Thoracic aorta (tissue), 2 donors: ENCODE measurements at places on chromosomes 16 and 17.

GRCh38 chr17:56880133-56880532 lies 33.7 kb downstream of the TRIM25 start:
- no peak for DNase-seq

GRCh38 chr17:75619506-75620431 lies 13.5 kb upstream of the SMIM5 start:
- no peak for DNase-seq

- DNase-seq: no peak
These were observed 204.0 kb upstream of the WSB1 start for GRCh38 chr17:27089929-27090247.

- no peak for DNase-seq
These were observed 7.3 kb upstream of the PRSS36 start for GRCh38 chr16:31157136-31157535.

- DNase-seq: no peak
These were observed 38.2 kb upstream of the ICAM2 start for GRCh38 chr17:64058621-64059020.

DNA sequence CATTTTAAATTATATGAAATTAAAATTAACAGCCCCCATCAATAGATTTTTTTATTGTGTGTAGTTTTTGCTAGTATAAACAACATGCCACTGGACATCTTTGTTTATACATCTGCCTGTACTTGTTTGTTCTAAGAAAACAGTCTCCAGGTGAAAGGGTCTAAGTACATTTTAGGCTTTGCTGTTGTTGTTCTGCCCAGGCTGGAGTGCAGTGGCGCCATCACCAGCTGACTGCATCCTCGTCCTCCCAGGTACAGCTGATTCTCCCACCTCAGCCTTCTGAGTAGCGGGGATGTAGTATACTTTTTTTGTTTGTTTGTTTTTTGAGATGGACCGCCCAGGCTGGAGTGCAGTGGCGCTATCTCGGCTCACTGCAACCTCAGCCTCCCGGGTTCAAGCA lies 25.5 kb downstream of the C17orf58 start:
- DNase-seq: no peak

DNA sequence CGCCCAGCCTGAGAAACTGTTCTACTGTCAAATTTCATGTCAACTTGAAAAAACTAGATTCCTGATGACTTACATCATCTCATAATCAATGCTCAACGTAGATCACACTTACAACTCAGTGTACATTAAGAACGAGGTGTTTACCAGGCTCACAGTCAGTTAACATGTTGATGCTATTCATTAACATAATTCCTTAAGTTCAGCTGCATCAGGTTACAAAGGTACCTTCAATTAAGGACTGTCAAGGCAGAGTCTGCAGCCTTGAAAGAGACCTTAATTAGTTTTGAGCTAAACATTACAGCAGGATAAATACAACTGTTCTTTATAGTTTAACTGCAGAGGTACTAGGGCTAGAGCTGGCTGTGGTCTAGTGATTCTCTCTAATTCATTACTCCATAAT lies 1.9 kb downstream of the GNA13 start:
- no peak for DNase-seq

DNA sequence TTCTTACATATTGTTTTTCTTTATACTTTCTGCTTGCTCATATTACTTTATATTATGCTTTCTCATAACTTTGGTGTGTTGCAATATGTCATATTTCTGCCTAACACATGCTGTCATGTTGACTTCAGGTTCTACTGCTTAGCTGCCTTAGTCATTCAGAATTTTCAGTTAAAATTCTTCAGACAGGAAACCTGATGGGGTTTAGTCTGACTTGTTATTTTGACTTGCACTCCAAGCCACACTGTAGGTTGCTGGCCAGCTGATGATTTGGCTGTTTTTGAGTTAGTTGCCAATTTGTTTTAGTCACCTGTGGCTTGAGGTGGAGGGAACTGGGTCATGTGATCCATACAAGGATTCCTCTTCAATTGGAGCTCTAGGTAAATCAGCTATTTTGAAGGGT lies 315.4 kb downstream of the MAP2K6 start:
- DNase-seq: no peak

- DNase-seq: no peak
These were observed 55.5 kb downstream of the HIC1 start for GRCh38 chr17:2110436-2110835.

DNA sequence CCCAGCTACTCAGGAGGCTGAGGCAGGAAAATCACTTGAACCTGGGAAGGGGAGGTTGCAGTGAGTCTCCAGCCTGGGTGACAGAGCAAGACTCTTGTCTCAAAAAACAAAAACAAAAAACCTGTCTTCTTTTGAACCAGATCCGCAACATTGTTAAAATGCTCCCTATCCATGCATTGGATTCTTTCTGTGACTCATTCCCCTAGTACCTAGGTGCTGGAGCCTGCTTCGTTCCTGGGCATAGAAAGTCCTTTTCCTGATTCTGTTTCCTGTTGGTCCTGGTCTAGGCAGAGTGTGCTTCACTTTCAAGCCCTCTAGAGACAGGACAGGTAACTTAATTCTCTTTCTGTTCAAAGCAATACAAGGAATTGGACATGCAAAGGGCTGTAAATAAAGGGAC lies 5.2 kb downstream of the EPN2 start:
- no peak for DNase-seq

DNA sequence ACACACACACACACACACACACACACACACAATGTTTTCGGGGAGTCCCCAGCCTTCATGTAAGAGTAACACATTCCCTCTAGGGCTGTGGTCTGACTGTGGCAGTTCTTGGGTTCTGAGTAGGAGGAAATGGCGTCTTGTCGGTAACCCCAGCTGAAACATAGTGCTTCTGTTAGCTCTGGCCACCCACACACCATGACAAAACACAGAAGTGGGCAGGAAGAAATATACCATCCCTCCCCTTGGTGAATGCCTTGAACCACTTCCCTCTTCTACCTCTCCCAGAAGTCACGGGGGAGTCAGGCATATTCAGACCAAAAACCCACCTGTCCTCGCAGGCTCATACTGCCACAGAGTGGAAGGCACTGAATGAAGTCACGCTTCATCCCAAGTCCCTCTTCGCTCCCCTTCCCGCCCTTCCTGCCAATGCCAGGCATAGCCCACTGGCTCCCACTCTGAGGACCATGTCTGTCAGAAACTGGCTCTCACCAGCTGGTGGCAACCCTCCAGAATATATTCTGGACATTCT lies 11.5 kb downstream of the SLC35B1 start:
- no peak for DNase-seq

- DNase-seq: no peak
These were observed 1.1 kb upstream of the CRHR1 start for GRCh38 chr17:45782889-45783592.

- DNase-seq: no peak
These were observed 72.4 kb upstream of the AMZ2 start for GRCh38 chr17:68175416-68175815.

GRCh38 chr16:71230122-71230845 lies at the start of gene HYDIN:
Gene HYDIN, minus strand, starts transcription at chr16:71230722. Its CDS starts 43,827 bp downstream, at chr16:71186895.
- no peak for DNase-seq

- DNase-seq: no peak
These were observed 606.3 kb downstream of the MAF start for GRCh38 chr16:78994135-78994745.

DNA sequence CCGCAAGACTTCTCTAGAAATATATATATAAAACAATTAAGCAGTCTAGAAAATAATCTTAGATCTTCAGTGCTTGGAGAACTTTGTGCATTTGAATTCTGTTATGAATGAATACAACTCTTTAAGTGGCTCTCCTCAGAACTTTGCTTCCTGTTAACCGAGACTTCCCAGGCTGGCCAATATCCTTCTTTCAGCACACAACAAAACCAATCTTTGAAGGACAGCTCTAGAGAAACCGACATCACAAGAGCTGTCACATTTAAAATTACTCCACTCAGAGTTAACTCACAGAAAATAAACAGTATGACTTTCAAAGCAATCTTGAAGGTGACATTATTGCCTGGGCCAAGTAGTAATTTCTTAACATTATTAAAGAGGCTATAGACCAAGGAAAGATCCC lies 49.7 kb upstream of the ITGA2B start:
- DNase-seq: no peak

DNA sequence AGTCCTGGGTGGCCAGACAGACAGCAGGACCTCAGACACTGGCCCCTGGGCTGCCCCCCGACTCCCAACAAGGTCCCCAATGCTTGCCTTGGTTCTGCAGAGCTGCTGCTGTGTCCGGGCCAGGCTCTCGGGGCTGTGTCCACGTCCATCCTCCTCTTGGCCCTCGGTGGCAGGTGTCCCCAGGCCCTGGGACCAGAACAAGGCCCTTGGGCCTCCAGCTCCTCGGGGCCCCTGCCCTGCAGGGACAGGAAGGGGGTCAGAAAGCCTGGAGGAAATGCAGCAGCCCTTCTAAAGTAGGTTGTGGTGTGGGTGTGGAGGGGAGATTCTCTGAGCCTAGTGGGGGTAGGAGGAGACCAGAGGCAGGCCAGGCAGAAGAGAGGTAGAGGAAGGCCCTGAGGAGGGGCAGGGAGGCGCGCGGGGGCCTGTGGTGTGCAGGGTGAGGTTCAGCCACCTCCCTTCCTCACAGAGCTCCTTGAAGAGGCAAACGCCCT lies 2.5 kb upstream of the AXIN1 start:
- no peak for DNase-seq

DNA sequence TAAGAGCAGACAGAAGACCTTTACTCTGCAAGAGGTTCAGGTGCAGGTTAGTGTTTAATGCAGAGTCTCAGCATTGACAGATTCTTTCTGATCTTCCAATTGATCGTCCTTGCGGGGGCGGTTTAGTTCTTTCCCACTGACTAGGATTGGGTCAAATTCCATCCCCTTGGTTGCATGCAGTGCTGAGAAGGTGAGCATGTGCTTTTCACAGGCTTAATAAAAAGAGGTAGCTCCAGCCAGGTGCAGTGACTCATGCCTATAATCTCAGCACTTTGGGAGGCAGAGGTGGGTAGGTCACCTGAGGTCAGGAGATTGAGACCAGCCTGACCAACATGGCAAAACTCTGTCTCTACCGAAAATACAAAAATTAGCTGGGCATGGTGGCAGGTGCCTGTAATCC lies 7.5 kb upstream of the ITGAD start:
- no peak for DNase-seq

GRCh38 chr16:82544378-82545160 lies 82.2 kb upstream of the CDH13 start:
- DNase-seq: no peak

- no peak for DNase-seq
These were observed 1.4 kb downstream of the LDHD start for GRCh38 chr16:75114946-75115825.

DNA sequence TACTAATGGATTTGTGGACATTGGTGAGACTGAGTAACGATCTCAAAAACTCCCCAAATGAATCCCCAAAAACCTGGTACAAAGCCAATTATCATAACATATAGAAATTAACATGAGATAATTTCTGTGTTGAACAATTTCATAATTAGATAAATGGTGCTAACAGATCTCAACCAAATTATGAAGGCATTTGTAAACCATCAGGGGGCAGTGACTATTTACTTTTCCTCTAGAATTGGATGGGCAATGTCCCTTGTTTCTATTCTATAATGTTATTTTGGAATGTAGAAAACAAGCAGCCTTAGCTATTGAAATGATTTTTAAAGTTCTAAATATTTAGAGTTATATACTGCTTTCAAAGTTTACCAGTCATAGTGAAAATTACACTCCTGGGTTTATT lies 57.8 kb downstream of the MYH10 start:
- no peak for DNase-seq

DNA sequence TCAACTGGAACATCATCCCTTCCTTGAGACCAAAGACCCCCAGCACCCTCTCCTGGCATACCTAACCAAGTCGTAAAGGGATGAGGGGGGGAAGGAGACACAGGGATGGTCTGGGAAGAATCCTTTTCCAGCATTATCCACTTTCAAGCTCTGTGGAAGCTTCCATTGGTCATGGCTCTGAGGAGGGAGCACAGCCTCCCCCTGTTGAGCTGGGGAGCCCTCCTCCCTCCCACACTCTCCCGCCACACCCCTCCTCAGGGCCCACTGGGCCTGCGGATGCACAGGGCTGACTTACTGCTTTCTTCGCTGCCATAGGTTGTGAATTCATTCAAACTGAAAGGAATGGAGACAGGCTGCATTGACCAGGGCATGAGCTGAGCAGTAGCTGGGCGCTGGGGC lies 12.4 kb downstream of the CSF3 start:
- no peak for DNase-seq

DNA sequence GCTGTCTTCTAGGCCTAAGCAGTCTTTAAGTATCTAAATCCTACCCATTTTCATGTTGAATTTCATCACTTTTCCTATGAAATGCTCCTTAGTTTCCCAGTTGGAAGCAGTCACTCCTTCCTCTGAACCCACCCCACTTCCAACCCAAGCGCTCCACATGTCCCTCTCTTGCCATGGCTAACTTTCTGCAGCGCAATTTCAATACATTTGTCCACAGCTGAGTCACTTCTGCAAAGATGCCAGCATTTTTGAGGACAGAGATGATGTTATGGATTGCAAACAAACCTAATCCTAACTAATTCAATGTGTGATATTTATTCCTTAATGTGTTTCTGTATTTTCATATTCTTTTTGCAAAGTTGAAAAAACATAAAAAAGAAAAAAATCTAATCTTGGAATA lies 71.7 kb downstream of the HLF start:
- DNase-seq: no peak

GRCh38 chr17:76872221-76872873 lies 4.1 kb downstream of the MGAT5B start:
- no peak for DNase-seq

DNA sequence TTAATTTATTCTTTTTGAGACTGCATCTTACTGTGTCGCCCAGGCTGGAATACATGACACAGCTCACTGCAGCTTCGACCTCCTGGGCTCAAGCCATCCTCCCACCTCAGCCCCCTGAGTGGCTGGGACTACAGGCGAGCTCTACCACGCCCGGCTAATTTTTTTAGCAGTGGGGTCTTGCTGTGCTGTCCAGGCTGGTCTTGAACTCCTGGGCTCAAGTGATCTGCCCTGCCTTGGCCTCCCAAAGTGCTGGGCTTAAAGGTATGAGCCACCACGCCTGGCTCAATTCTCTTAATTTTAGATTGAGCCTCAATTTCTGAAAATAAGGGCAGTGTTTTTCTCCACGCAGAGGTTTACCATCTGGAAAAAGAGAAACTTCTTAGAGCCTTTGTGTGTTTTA lies 41.1 kb downstream of the ZNF750 start:
- no peak for DNase-seq

GRCh38 chr17:28038802-28039201 lies 3.7 kb upstream of the NLK start:
- no peak for DNase-seq
